ENCODE measurements at places on chromosomes 3 and 15.
A peak's percentile ranks its signal among the peaks of the same experiment; 100 is the strongest.

DNA sequence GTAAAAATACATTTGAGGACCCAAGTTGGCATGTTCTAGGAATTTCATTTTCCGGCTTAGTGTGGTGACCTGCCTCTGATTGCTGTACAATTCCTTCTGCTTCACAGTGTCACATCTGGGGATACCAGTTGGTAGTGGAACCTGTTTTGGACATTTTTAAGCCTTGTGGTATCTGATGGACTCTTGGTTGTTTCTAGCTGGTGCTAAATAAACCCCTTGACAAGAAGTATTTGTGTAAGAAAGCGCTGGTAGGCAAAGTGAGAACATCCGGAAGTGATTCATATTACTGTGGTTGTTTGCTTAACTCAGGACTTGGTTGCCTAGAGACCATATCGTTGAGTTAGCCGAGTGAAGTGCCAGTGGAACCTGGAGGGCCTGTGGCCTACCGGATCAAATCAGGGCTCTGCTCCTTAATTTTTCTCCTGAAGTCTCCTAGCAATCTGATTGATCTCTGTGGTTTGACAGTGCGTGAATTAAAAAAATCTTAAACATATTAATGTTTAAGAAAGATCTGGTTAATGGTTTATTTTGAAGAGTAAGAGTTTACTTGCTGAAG, 12.8 kb downstream of the IQGAP1 start:
- peak; percentile 41 for DNase-seq

GRCh38 chr15:40282869-40283614, at the start of gene ANKRD63:
Gene ANKRD63 (minus strand): TSS chr15:40283064. CDS start chr15:40282586, 478 bp downstream.
- no peak for DNase-seq

- DNase-seq = no peak
These were observed 140.2 kb downstream of the CACNA2D3 start for GRCh38 chr3:54262541-54262940.

- no peak for DNase-seq
These were observed 259.5 kb downstream of the THRB start for GRCh38 chr3:24235121-24235520.

- DNase-seq = no peak
These were observed 11.7 kb downstream of the NEDD4 start for GRCh38 chr15:55981582-55982249.

Data from stimulated activated CD8-positive, alpha-beta memory T cell treated with anti-CD3 and anti-CD28 coated beads, Interleukin-15, amount 100 ng/mL, for 4 hours (primary cell).